ENCODE measurements at places on chromosomes 3 and 15. TPM values are rescaled to one million over a fixed set of nuclear protein-coding genes. Genes with fewer than 3 reads are reported as not detected.

The CIB2 gene
- 27.1 TPM for total RNA-seq

DNA sequence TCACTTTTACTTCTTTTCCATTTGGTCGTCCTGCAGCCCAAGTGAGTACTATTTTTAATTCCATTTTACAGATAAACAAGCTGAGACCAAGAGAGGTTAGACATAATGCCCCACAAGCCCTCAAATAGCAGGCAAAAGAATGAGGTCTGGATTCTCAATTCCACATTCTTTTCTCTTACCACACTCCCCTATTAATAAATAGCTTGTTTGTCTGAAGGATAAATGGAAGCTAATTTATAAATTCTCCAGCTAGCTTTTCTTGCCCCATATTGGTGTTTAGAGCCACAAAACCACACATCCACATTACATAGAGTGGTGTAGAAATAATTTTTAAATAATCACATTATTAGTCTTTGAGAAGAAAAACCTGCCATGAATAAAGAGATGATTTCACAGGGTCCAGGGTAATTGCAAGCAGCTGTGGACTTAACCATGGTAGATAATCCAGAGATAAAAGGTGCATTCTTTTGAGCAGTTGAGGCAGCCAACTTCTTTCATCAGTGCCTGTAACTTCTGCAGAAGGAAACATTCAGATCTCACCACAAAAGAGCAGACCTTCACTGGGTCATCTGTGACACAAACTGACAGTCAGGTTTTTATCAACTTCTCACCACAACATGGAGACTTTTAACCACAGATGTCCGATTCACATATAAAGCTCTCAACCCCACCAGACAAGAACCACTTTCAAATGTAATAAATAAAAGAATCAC is 313.4 kb upstream of the STT3B start:
- no peak for DNase-seq

- DNase-seq, result no peak
These were observed 66.2 kb downstream of the SAMMSON start for GRCh38 chr3:70065696-70066253.

- DNase-seq, result no peak
These were observed 44.8 kb upstream of the SNTN start for GRCh38 chr3:63607716-63608115.

The LYZL4 gene
- total RNA-seq, result not detected

DNA sequence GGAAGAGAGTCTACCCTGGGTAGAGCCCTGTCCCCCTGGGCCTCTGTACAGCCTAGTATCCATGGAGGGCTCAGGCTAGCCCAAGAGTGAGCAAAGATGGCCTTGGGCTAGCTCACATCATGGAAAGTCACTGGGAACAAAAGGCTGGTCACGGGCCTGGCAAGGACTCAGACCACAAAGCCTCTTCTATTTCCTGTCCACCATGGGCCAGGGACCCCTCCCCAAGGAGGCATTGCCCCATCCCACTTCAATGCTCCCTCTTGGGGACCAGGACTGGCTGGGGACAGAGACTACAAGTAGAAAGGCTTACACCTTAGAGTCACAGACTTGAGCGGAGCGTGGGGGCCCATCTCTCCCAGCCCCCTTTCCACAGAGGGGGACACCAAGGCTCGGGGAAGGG is 16.9 kb downstream of the DUSP7 start:
- no peak for DNase-seq

DNA sequence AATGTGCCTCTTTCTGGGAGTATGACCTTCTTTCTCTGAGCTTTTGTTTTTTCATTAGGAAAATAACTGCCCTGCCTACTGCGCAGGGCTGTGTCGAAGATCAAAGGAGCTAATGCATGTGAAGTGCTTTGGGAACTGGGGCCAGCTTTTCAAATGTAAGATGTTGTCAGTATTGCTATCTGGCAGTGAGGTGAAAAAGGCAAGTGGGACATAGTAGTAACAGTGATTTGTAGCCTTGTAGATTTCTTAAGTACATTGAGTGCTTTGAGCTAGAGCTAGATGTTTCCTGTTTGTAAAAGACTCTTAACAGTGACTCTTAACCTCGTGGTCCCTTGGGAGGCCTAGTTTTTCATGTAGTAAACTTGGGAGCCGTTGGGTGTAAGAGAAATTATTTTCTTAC is 126.5 kb downstream of the ECT2 start:
- DNase-seq, result no peak

The ZNF621 gene
- total RNA-seq, result 11.9 TPM

GRCh38 chr3:172129850-172130716 is 90.7 kb downstream of the FNDC3B start:
- DNase-seq, result peak; percentile 88

DNA sequence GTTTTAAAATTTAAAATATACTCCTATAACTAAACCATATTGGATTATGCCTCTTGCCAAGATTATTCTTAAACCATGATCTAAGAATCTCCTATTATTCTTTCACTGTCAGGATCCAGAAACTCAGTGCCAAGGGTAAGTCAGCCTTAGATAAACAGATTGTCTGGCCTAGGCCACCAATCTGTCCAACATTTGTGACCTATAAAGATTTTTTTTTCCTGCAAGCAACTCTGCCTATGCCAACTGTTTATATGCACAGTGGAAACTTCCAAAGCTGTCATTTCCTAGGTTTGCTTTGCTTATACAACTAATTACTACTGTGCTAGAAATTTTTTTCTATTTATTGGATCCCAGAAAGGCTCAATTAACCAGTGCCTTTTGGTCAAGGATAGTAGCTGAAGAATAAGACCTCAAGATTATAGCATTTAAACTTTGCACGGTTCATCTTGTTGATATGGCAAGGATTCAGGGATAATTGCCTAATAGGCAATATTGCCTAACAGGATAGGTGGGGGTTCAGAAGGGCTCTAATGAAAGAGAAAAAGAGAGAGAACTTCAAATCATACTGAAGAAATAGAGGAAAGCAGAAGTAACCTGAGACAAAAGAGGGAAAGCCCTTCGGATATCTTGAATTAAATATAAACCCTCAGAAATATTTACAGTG is 22.8 kb downstream of the GAP43 start:
- DNase-seq, result no peak

GRCh38 chr15:71085809-71086208 is 29.5 kb upstream of the THSD4 start:
- no peak for DNase-seq

The TMEM39A gene
- total RNA-seq, result 25.8 TPM

GRCh38 chr15:73607405-73607804 is 25.8 kb downstream of the NPTN start:
- no peak for DNase-seq

The KCNAB1 gene
- 3.9 TPM for total RNA-seq

GRCh38 chr3:155753038-155753639 is 8.3 kb upstream of the PLCH1 start:
- no peak for DNase-seq

GRCh38 chr15:85782064-85782463 is 12.7 kb downstream of the KLHL25 start:
- no peak for DNase-seq

DNA sequence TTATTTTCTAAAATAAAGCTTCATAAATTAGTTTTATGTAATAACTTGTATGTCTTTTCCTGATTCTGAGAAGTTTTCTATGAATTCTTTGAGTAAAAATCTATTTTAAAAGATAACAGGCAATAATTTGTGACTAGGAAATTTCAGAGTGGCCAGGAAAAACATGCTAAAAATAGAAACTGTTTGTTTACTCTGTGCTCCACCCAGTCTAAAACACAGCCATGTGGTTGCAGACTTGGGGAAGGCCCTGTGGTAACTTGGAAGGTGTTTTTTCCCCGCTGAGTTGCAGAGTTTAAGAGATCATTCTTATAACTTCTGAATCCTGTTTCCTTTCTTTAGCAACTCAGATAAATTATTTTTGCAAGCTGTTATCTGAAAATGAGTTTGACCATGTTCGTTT is 21.9 kb downstream of the PLCL2 start:
- DNase-seq, result no peak

DNA sequence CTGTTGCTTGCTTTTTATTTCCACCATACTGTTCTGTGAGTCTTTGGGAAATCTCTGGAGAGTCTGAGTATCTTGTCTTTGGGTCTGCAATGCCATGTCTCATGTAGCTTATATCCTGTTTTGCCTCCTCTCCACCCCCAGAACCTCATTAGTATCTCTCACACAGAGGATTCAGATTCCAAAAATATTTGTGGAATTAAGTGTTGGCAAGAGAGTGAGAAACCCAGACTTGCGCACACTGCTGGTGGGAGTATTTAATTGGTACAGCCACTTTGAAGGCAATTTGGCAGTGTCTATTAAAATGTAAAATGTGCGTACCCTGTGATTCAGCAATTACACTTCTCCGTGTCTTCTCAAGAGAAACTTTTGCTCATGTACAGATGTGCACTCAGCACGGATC is 68.6 kb downstream of the ZNF621 start:
- DNase-seq, result no peak

The SERINC4 gene
- total RNA-seq, result 0.38 TPM

The ISLR gene
- 16.8 TPM for total RNA-seq

DNA sequence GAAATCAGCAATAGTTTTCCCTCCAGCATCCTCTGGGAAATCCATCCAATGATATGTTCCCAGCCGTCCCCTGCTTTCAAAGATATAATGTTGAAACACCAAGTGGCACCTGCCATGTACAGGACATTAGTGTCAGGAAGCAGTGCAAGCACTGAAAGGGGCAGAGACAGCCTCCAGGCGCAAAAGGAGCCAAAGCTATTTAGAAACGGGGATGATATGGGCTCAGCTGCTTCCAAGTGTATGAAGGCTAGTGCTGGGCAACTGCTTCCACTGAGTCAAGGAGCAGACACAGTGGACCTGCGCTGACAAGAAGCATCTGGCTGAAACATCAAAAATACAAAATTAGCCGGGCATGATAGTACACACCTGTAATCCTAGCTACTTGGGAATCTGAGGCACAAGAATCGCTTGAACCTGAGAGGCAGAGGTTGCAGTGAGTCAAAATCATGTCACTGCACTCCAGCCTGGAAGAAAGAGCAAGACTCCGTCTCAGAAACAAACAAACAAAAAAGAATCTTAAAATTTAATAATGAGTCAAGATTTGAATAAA is 119.7 kb downstream of the AQP9 start:
- DNase-seq, result no peak

The CHST2 gene
- total RNA-seq, result 0.89 TPM

The ATP2B2 gene
- total RNA-seq, result not detected

The ADAMTS9 gene
- total RNA-seq, result 11.0 TPM

DNA sequence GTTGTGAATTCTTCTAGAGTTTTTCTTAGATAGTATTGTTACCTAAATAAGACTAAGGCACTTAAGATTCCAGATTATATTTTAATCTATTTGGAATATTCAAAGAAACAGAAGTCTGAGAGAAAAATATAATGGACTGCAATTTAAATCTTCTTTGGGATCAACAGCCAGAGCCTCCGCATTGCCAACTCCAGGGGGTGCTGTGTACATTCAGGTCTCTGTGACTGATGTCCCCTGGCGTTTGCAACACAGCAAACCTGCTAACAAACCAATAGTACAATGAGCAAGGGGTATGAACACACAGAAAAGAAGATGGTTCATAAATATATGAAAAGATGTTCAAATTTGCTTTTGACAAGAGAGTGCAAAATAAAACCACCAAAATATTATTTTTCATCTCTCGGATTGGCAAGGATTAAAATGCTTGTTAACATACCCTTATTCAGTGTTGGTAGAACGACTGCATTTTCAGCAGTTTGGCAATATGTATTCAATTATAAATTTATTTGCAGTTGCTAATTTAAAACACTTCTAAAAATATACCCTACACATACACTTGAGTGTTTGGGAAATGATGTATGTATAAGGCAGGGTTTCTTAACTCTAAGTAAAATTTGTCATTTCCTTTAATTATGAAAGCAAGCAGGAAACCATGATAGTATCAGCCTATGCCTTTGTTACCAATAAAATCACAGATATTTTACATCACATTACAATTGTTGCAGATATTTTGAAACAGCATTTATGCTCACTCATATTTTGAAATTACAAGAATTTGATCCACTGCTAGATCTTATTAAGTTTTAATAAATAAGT is 16.1 kb upstream of the TM4SF1 start:
- DNase-seq, result peak; percentile 55

- DNase-seq, result no peak
These were observed 147.5 kb downstream of the ALDH1A2 start for GRCh38 chr15:57917998-57918397.

- DNase-seq, result no peak
These were observed 27.9 kb upstream of the TBC1D21 start for GRCh38 chr15:73845507-73845906.

DNA sequence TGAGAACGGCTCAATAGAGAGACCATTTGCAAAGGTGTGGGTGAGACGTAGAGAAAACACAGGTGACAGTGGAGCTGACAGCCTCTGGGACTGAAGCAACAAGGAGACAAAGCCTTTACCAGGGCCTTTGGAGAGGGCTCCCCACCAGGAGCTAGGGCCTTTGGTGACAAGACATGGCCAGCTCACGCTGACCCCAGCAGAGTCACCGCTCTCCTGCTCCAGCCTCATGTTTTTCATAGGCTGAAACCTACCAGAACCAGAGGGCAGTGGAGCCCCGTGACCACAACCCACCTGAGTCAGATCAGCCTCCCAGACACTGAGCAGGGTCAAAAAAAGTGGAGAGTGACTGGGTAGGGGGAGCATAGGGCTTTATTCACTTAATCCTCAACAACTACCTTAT is 214.7 kb downstream of the SHQ1 start:
- no peak for DNase-seq

All from heart right ventricle (tissue), 16 donors.